NCI-H1694 (cell line): ENCODE measurements at places on chromosomes 7 and 10.

DNA sequence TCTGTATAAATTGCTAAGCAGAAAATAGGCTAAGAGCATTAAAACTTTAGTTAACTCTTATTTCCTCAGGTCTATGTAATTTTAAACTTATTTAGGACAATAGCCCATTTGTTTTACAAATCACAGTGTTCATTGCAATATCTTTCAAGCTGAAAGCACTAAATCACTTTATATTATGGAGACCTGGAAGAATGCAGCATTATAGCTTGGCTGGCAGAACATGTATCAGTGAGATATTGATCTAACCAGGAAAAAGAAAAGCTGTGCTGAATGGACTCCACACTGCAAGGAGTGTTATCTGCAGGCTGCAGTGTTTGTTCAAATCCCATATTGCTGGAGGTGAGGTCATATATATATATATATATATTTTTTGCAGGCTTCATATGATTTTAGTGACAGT is 517.5 kb downstream of the NRG3 start:
- no peak for DNase-seq

GRCh38 chr7:20441991-20442441 is 111.3 kb downstream of the ITGB8 start:
- DNase-seq = no peak

- DNase-seq = no peak
Measured at GRCh38 chr10:7243873-7244272, 167.0 kb downstream of the SFMBT2 start.

- DNase-seq = no peak
Measured at GRCh38 chr10:119412244-119413092, 130.1 kb downstream of the RGS10 start.

- peak; percentile 92 for DNase-seq
Measured at GRCh38 chr7:34747867-34748727, 90.1 kb downstream of the NPSR1 start.

GRCh38 chr10:97975598-97975997 is 54.8 kb downstream of the CRTAC1 start:
- no peak for DNase-seq

DNA sequence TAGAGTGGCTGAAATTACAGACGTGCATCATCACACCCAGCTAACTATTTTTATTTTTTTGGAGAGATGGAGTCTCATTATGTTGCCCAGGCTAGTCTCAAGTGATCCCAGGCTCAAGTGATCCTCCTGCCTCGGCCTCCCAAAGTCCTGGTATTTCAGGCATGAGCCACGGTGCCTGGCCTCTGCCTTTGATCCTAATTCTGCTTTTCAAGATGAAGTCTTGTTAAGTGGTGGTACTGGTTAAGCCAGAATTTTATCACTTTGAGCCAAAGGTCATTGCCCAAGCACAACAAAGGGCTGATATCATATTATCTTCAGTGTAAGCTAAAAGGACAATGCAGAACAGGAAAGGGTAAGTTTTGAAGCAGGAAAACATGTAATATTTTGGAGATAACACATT is 64.2 kb downstream of the MYOF start:
- no peak for DNase-seq

DNA sequence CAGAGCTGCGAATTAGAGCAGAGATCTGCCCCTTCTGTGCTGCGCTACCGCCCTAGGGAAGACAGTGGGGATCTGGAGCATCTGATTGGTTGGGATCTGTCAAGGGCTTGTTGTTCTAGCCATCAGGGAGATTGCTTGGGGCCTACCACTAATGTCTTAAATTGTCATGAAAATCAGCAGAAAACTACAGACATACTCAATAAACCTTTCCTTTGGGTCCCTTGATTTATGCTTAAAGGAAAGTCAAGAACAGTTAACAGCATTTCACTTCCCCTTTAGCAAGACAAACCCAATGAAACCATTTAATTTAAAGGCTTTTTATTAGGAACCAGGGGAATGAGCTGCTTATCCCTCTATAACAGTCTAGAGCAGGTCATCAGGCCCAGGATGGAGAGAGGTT is 10.0 kb downstream of the SLC25A28 start:
- DNase-seq = no peak

DNA sequence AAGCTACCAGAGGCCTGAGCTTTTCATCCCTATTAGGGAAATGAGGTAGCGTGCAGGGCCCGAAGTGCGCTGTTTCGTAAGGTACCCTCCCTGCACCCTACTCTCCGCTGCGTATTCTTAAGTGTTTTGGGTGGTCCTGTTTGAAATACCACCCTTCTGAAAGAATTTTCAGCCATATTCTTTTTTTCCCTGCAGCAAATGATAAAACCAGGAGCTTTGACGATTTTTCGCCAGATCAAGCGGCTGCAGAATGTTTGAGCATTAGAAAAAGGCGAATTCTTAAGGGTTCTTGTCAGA is 1.2 kb downstream of the RSBN1L start:
- no peak for DNase-seq

DNA sequence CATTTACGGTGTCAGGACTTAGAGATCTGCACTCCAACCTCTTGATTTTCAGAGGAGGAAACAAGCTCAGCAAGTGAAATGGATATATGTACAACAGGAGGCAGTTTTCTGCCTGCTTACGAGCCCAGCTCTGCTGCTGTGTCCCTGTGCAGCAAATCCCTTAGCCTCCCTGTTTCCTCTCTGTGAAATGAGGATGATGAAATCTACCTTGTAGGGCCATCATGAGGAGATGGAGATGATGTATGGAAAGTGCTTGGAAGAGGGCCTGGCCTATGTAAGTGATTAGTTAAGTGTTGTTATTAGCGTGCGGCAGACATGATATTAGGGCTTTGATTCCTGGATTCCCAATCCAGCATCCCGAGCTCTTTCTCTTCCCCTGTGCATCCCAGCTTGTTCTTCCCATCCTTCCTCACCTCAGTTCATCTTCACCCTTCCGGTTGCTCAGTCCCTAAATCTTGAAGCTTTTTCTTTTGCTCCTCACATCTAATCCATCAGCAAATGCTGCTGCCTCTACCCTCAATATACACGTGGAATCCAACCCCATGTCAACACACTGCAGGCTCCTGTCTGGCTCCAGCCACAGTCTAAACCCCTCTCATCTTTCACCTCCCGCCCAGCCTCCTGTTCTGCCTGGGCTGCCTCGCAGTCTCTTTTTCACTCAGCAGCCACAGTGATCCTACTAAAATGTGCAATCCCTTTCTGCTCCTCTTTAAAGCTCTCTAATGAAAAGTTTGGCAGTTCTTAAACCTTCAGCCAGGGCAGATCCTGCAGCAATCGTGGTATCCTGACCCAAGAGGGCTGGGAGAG is 113.8 kb downstream of the MARCHF5 start:
- DNase-seq = no peak

GRCh38 chr10:72038458-72039001 is 49.8 kb downstream of the SPOCK2 start:
- DNase-seq = no peak

DNA sequence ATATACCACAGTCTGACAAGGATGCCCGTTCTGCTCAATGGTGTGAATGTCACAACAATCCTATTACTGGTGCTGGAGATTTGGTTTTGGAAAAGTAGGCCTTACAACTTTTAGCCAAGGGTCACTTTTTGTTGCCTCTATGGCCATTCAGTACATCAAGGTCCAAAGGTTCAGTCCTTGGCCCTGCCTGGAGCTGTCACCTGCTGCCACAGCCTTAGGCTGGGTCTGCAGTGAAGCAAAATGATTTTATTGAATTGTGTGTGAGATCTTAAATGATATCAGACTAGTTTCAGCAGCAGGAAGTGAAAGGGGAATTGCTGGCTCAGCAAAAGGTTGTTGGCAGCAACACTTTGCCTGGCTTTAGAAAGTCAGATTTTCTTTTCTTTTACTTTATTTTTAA is 427.6 kb downstream of the THSD7A start:
- DNase-seq = no peak

DNA sequence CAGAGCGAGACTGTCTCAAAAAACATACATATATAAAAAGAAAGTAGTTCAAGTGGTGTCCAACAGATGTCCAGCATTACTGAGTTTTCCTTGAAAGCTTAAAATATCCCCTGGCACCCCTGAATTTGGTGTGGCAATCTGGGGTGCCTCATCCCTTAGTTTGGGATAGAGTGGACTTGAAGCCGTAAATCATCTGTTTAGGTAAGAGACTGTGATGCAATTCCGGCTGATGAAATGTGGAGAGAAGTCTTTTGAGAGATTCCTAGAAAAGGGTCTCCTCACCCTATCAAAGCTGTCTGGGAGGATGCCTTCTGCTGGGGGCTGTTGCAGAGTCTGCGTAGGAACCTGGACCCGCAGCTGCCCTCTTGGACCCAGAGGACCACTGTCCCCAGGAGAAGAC is 408.0 kb downstream of the RPS24 start:
- no peak for DNase-seq

DNA sequence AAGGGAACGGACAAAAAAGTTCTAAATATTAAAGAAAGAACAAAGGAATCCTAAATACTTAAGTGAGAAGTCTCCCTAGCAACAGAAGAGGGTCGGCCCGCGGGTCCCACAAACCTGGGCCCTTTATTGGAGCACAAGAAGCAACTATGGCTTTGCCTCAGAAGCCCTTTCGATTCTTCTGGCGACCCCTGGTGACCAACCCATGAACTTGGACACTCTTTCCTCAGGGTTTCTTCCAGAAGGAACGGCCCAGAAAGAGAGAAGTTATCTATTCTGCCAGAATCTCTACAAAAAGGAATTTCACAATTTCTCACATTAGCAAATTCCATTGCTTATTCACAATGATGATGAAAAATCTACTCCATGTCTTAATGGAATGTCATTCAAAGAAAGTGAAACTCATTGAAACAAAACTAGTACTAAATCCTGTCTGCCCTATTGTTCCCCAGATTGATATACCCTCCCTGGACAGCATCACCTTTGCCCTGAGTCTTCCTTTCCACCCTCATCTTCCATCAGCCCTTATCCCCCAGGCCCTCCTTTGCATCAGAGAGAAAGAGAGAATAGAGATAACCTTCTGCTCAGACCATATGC is 43.7 kb downstream of the CPVL start:
- DNase-seq = peak; percentile 64

- DNase-seq = no peak
Measured at GRCh38 chr7:106905734-106906133, 40.7 kb downstream of the PIK3CG start.

- no peak for DNase-seq
Measured at GRCh38 chr10:72802763-72803505, 90.6 kb upstream of the OIT3 start.

- DNase-seq = no peak
Measured at GRCh38 chr7:70975754-70976153, 156.2 kb upstream of the GALNT17 start.

DNA sequence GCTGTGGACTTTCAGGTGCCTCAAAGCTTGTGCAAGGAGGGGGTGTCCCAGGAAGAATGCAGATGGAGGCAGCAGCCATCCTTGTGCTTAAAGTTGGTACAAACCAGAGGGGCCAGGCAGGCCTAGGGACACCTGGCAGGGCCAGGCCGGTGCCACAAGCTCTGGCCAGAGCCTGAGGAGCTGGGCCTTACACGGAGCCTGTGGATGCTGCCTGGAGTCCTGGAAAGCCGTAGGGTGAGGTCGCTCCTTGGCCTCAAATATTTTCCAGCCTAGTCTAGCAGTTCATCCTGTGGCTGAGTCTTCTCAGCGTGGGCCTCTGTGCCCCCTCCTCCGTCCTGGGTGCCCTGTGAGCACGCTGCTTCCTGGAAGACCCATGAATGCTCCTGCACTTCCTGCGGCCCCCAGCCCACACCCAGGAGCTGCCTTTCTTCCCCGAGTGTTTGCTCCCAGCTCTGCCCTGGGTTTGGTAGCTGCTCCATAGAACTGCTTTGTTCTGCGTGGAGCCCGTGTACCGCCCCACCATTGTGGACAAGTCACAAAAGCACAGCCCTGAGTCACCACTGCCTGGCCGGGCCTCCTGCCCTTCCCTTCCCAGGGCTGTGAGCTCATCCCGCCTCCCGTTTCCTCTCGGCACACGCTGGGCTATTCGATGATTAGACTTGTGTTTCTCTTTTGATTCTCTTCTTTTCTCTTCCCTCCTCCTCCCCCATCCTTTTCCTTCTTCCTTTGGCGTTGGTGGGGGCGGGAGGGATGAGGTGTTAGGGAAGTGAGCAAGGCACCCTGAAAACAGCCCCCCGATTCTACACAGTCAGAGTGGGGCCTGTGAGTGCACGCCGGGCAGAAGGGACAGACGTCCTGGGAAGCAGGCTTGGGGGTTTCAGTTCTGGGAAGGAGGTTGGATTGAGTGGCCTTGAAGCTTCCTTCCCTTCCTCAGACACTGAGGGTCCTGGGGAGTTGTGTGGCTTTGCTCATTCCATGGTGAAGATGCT is 73.2 kb upstream of the SHH start:
- DNase-seq = no peak

GRCh38 chr7:112156412-112156811 is 49.8 kb downstream of the DOCK4 start:
- DNase-seq = no peak
